ENCODE measurements at places on chromosomes 2 and 18.

- DNase-seq: no peak
Measured at GRCh38 chr2:225911019-225911418, 511.5 kb downstream of the NYAP2 start.

- DNase-seq: peak; percentile 95
Measured at GRCh38 chr2:207334624-207335371, 169.1 kb upstream of the KLF7 start.

GRCh38 chr2:225429717-225430116 is 30.2 kb downstream of the NYAP2 start:
- DNase-seq: no peak

- DNase-seq: peak; percentile 72
Measured at GRCh38 chr2:133377021-133377481, 191.2 kb downstream of the NCKAP5 start.

- DNase-seq: no peak
Measured at GRCh38 chr2:118431165-118431517, 342.9 kb downstream of the INSIG2 start.
